Activated CD4-positive, alpha-beta memory T cell treated with anti-CD3 and anti-CD28 coated beads for 36 hours (primary cell): ENCODE measurements at places on chromosomes 2 and 18.

- DNase-seq: no peak
These were observed 435.7 kb upstream of the SETBP1 start for GRCh38 chr18:44245019-44245418.

- no peak for DNase-seq
These were observed 510.0 kb upstream of the ZEB2 start for GRCh38 chr2:145029873-145030272.

DNA sequence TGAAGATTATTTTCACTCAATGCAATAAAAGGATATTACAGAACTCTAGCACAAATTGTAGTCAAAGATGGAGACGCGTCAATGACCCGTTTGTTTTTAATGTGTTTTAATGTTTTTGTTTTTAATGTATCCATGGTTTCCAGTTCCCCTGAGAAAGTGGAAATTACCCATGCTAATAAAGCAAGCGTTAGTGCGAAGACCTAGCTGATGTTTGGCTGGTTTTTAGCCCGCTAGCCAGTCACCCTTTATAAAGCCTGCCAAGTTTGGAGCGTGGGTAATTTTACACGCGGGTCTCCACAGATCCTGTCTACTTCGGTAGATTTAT, 430 bp upstream of the CHMP1B start:
- no peak for DNase-seq

GRCh38 chr2:149744865-149745264, 157.3 kb upstream of the MMADHC start:
- no peak for DNase-seq

- no peak for DNase-seq
These were observed 49.7 kb downstream of the SH3BP4 start for GRCh38 chr2:235001237-235002133.

DNA sequence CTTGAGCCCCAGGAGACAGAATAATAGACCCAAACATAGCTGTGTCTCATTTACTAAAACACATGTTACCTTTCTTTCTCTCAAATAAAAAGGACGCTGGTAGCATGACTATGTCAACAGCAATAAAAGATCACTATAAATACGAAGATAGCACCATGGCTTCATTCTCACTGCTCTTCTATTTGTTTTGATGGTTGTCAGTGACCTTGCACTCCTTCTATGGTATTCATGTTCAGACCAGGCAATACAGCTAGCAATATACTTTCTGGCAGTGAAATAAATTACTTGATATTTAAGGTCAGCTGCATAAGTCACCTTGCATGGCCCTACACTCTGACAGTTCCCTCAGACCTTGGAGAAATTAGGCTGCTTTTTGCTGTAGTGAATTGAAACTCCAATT, 263.2 kb upstream of the CDH7 start:
- DNase-seq: no peak
